NCI-H146 (cell line): ENCODE measurements at places on chromosomes 6 and 20.

- no peak for DNase-seq
Observed at GRCh38 chr6:31122791-31123706, 2.8 kb upstream of the CDSN start.

DNA sequence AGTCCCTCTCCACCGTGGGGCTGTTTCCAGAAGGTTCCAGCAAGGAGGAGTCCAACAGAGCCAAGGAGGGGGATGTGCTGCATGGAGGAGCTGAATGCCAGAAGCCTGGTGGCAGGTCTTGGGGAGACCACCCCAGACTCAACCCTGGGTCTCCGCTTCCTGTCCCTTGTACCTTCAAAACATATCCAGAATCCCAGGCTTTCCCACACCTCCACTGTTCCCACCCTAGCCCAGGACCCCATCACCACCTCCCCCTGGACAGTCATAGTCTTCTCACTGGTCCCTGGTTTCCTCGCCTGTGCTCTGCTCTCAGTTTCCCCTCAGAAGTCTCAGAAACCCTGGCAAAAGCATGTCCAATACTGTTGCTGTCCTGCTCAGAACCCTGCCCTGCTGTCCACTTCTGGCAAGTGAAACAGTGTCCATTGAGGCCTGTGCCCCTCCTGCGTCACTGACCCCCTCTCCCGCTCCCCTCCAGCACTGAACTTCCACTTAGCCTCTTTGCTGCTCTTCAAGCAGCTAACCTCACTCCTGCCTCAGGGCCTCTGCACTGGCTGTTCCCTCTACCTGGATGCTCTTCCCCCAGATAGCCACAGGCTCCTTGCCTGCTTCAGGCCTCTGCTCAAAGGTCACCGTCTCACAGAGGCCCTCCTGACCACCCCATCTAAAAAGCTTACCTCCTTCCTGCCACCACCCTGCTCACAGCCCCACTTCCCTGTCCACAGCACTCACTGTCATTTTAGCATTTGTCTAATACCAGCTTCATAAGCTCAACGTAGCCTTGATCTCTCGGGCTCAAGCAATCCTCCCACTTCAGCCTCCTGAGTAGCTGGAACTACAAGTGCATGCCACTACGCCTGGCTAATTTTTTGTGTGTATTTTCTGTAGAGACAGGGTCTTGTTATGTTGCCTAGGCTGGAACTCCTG is 169.2 kb downstream of the GRM4 start:
- DNase-seq, result no peak

DNA sequence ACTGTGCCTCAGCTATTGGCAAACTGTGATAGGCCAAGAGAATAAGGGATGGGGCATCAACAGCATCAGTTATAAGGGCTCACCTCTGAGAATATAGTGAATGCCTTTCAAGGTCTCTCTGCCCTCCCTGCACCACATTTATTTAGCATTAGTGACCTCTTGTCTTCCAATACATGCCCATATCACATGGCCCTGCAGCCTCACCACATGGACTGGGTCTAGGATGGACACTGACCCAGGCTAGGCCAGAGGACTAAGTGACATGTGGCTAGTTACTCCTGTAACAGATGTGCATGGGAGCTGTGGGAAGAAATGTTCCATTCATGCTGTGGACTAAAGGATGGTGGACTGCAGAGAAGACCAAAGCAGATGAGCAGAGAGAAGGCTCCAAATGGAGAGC is 3.2 kb upstream of the BTN2A2 start:
- DNase-seq, result no peak

- DNase-seq, result no peak
Observed at GRCh38 chr6:1227935-1228753, 83.8 kb upstream of the FOXQ1 start.

GRCh38 chr20:44837946-44838345 is 27.6 kb upstream of the RIMS4 start:
- DNase-seq, result no peak

GRCh38 chr6:169805242-169805838 is 53.9 kb downstream of the ERMARD start:
- DNase-seq, result no peak

- DNase-seq, result no peak
Observed at GRCh38 chr6:36847152-36847551, 7.9 kb upstream of the CPNE5 start.

GRCh38 chr20:49167811-49168507 is 20.2 kb downstream of the STAU1 start:
- DNase-seq, result no peak

DNA sequence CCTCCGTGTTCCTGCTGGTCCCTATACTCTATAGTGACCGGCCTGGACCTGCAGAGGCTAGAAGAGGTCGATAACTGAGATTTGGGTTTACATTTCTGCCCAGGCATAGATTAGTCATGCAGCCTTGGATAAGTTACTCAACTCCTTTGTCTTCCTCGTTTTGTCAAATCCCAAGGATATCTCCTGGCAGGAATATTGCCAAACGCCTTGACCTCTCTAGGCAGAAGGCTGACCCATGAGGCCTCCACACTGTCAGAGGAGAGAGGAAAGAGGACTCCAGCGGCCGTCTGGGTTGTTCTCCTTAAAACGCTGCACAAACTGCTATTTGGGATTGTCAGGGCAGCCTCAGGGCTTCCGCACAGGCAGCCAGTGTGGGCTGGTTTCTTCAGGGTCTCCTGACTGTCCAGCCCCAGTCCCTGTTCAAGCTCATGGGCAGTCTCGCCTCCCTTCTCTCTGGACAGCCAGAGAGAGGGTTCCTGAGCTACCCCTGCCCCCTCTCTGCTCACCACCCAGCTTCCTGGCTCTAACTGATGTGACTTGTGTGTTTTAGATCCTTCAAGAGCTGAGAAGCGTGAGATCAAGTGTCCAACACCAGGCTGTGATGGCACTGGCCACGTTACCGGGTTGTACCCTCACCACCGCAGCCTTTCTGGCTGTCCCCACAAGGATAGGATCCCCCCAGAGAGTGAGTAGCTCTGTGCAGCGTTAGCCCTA is 44.7 kb upstream of the PCMTD2 start:
- DNase-seq, result no peak

GRCh38 chr6:36797055-36797454 is 42.2 kb downstream of the CPNE5 start:
- DNase-seq, result no peak

GRCh38 chr20:52473186-52473585 is 281.6 kb upstream of the ZFP64 start:
- DNase-seq, result no peak

DNA sequence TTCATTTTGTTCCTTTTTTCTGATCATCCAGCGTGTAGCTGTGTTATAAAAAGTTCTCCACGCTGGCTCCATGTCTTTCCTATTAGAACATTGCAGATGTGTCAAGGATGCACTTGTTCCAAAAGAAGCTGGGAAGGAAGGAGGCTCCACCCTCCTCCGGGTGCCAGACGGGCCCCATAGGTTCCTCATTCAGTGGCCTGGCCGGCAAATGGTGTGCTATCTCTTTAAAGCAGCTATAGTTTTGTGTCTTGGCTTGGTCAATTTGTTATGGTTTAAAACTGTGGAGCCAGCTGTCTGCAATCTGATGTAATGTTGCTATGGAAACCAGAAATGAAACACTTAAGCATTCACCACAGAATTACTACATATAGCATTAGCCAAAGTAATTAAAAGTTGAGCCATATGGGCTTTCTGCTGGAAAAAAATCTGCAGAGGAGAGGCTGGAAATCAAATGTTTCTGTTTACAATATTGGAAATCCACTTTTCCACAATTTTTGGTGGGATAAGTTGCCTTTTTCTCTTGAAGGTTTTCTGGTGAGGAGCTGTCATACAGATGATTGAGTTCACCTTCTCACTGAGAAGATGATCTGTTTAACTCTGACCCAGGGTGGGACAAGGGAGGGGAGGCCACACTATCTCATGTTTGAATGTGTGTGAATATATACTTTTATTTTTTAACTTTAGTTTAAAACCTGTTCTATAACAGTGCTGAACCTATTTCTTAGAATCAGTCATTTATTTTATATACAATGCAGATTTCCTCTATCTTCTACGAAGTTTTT is 167.4 kb downstream of the SASH1 start:
- DNase-seq, result peak; percentile 45

DNA sequence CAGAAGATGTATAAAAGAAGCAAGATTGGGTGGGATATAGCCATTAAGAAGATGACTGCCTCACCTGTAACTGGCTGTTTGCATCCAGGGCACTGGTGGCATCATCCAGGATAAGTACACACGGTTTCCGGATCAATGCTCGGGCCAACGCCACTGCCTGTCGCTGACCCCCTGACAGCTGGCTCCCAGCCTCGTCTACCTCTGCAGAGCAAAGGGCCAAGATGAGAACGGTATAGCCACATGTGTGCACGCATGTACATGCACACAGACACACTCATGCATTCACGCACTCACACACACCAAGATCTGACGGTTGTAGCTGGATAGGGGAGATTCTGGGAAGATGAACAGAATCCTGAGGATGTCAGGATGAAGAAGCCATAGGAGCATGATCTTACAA is 3.2 kb upstream of the PSMB8 start:
- DNase-seq, result no peak

- DNase-seq, result no peak
Observed at GRCh38 chr6:136073216-136073615, 176.9 kb downstream of the MTFR2 start.

GRCh38 chr20:64090165-64090564 is 6.0 kb upstream of the LKAAEAR1 start:
- DNase-seq, result peak; percentile 27

GRCh38 chr6:16690608-16691142 is 70.6 kb downstream of the ATXN1 start:
- DNase-seq, result no peak

DNA sequence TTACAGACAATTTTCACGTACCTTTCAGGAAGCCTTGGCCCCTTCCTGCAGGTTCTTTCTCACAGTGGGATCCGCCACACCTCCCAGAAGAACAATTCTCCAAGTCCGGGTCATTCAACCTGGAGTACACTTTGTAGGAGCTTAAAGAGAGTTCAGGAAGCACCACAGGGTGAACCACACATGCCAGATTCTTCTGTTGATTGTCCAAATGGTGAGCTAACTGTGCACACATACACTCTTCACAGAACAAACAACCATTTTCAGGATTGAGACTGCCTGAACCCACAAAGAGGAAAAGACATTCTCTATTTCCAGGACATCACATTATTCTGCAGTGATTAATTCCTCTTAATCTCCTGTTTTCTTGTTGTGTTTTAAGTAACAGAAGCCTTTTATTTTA is 51.0 kb downstream of the SCGN start:
- peak; percentile 11 for DNase-seq

DNA sequence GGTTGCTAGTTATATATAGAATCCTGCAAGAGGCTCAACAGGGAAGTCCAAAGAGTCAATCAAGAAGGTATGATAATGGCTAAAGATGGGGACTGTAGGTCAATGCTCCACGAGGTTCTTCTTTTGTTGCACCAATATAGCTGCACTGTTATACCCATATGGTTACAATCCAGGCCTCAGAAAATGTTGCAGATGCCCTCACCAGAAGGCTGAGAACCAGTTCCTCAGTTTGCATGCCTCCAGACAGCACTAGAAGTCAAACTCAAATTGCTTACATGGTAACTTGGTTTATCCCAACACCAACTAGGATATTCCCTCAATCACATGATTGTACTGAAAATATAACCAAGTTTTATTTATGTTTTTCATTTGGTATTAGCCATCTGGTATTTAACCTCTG is 12.1 kb downstream of the EEF1A1 start:
- no peak for DNase-seq

- no peak for DNase-seq
Observed at GRCh38 chr6:81570681-81571080, 181.8 kb downstream of the TENT5A start.

DNA sequence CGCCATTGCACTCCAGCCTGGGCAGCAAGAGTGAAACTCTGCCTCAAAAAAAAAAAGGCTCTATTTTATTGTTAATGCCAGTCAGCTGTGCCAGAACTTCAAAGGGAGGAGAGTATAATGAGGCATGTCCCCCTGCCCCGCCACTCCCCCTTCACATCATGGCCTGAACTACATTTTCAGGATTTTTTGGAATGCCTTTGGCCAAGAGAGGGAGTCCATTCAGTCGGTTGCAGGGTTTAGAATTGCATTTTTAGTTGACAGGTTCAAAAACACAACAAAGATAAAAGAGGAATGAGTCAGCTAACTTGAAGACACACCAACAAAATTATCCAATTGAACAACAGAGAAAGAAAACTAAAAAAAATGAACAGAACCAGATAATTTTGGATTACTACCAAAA is 59.1 kb downstream of the CEP43 start:
- no peak for DNase-seq
